Activated CD4-positive, alpha-beta T cell treated with anti-CD3 and anti-CD28 coated beads for 24 hours (primary cell): ENCODE measurements at places on chromosomes 7 and 10.

GRCh38 chr7:155829796-155830470, 17.7 kb upstream of the SHH start:
- no peak for DNase-seq

GRCh38 chr7:5354460-5355232, 69.0 kb downstream of the TNRC18 start:
- no peak for DNase-seq

DNA sequence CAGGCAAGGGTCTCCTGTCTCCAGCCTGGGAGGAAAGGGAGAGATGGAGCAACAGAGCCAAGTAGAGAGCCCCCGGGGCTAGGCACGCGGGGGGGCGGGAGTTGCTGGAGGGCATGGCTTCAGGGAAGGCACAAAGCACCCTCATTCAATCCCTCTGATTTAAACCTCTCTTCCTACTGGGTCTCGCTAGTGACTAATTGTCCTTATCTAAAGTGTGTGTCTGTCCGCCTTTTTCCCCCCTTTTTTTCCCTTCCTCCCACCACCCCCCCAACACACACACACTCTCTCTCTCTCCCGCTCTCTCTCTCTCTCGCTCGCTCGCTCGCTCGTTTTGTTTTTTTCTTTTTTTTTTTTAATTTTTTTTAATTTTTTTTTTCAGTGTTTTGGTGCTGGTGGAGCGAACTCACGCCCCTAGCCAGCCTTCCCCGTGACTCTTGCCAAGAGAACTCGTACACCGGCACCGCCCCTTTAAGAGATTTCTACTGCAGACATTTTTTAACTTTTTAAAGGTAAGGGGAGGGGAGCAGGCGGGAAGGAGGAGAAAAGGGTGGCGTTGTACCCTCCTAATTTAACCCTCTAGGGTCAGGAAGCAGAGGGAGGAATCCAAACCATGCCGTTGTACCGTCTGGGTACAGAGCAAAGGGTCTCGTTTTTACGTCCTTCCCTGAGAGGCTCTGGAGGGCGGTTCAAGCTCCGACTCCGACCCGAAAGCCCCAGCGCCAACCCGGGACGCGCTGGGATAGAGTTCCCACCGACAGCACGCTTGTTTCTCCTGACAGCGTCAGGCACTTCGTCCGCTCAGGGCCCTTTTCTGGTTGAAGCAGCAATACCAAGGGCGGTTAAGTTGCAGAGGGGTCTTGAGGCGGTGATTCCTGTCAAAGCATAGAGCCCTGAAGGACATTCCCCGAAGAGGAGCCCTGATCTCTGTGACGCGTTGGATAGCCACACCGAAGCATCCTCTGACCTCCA, at the start of gene HPSE2:
Gene HPSE2, minus strand, starts transcription at position 195 of the 969 bp plus-strand sequence.
- no peak for DNase-seq

DNA sequence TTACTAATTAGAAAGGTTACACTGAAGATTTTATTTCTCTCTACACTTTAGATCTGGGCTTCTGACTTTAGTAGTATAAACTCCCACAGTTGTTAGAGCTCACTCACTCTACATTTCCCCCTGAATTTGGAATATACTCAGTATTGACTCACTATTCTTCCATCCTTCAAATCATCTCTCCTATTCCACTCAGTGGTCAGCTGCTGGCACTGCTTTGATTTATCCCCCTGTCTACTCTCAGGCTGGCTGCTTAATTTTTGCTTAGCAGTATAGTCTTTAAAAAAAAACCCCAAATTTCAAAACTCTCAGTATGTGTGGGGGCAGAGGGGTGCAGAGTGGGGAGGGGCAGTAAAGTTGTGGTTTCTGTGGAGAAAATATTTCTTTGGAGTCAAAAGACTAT, 68.9 kb downstream of the CDK6 start:
- no peak for DNase-seq

DNA sequence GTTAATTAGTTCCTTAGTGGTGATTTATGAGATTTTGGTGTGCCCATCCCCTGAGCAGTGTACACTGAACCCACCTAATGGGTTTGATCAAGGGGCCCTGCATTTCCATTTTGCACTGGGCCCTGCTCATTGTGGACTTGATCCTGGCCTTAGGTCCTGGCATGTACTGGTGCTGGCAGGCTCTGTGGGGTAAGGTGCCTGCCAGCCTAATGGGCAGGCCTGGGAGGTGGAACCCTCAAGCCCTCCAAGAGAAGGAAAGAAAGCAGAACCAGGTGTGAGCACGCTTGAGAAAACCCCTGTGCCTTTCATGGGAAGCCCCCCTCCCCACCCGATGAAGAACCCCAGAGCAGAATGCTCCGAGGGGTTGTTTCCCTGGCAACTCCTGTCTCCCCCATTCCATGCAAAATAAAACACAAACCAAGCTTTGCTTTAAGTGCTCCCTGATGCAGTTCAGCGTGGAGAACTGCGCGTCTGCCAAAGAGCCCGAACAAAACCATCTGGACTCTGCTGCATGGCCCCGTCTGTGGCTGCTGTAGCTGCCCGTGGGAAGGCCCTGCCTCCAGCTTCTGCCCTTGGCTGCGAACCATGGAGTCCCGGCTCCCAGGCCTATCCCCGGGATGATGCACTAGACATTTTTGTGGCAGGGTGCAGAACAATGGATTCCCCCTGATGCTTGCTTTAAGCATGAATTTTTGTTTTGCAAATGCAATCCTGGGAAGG, 123.3 kb downstream of the PRPF18 start:
- no peak for DNase-seq

- DNase-seq, result no peak
These were observed 11.3 kb downstream of the SPAM1 start for GRCh38 chr7:123936388-123936787.

GRCh38 chr10:78742730-78743615, 325.8 kb upstream of the ZMIZ1 start:
- DNase-seq, result no peak

DNA sequence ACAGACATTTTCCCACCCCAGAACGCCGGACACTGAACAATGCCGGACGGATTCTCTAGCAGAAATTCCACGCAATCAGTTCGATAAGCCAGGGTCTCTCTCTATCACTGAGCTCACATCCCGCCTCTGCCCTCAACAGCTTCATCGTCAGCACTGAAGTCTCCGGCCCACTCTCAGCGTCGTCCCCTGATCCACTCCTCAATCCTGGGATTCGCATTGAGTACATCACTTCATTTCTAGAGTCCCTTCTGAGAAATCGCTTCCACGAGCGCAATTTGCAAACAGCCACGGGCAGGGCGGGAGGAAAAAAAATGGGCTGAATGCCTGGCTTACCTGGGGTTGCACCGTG, 365 bp downstream of the YME1L1 start:
- DNase-seq, result no peak

DNA sequence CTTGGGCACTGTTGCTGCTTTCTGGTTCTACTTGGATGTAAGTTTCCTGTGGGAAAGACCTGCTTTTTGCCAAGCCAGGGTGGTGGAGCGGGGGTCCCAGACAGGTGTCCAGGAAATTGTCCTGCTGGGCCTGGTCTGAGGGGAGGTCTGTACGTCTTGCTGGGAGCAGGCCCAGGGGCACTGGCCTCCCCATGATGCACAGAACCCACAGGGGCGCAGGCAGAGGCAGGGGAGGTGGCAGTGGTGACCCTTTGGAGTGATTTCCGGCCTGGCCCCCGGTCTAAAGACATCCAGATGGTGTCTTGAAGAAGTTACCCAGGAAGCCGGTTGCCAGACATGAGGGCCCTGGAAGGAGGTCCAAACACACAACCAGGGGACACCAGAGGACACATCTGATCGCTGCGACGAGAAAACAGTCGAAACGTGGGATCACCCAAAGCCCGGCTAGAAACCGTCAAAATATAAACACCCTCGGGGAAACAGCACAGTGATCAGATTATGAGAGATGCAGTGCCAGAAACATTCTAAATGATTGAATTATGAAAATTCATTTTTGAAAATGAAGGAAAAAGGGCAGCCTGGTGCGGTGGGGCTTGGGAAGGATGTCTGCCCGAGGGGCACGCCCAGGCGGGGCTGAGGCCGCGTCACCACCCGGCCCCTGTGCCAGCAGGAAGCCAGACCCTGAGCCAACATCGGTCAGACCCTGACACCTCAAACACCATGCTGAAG, 59.6 kb downstream of the TMEM270 start:
- DNase-seq, result no peak

- DNase-seq, result no peak
These were observed 78.7 kb downstream of the FRMPD2 start for GRCh38 chr10:48195803-48196202.

DNA sequence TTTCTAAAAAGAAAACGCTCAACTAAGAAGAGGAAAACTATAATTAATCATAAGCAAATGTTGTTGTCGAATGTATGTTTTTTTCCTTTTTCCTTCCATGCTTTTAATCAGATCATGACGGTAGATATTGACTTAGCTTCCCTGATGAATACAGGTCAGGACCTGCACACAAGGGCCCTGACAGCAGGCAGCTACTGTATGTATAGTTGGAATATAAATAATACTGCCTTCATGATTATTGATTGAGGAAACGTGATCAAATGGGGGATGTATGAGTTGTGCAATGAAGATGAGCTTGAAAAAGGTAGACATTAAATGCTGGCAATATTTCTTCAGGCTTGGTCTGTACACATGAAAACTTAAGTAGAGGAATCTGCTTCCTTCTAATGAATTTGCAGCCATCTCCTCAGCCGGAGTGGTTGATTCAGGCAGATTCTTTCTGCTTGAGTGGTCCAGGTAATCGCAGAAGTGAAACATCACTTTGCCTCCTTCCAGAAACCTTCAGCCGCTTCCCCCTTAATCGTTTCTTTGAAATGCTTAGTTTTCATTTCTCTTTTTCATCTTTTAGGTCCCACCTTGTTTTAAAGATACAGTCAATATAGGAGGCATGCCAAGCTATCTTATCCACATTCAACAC, 656.5 kb downstream of the SDK1 start:
- DNase-seq, result no peak

DNA sequence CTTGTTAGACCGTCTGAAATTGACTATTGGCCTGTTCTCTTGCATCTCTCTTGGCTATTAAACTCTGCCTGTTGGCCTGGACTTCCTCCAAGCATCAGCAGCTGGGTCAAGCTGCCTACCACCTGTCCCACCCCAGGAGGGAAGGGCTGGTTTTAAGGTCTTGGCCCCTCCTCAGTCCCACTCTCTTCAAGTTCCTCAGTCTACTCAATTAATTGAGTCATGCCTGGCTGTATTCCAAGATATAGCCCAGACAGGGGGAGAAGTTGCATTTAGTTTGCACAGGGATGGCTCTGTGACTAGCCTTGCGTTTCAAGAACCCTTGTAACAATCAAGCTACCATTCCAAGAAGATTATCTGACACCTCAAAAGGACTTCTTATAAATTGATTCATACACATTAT, 113.8 kb upstream of the GLI3 start:
- no peak for DNase-seq
